WTC11 (cell line): ENCODE measurements at places on chromosomes 1 and 21. TPM values are rescaled to one million over a fixed set of nuclear protein-coding genes. Genes with fewer than 3 reads are reported as not detected.

DNA sequence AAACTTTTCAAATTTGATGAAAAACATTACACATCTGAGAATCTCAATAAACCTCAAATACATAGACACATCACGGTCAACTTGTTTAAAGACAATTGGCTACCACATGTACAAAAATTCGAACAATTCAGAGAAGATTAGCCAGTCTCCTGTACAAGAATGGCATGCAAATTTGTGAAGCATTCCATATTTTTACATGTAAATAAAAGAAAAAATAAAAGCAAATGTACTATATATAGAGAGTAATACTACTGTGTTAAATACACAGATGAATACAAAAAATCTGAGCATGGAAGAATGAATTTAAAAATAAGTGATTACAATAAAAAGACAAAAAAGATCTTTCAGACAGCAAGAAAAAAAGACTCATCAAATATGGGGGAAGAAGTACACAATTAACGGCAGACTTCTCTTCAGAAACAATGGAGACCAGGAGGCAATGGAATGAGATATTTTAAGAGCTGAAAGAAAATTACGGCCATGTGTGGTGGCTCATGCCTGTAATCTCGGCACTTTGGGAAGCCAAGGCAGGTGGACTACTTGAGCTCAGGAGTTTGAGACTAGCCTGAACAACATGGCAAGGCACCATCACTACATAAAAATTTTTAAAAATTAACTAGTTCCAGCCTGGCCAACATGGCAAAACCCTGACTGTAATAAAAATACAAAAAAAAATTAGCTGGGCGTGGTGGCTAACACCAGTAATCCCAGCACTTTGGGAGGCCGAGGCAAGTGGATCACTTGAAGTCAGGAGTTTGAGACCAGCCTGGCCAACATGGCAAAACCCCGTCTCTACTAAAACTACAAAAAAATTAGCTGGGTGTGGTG, 23.2 kb downstream of the HAX1 start:
- no peak for DNase-seq

DNA sequence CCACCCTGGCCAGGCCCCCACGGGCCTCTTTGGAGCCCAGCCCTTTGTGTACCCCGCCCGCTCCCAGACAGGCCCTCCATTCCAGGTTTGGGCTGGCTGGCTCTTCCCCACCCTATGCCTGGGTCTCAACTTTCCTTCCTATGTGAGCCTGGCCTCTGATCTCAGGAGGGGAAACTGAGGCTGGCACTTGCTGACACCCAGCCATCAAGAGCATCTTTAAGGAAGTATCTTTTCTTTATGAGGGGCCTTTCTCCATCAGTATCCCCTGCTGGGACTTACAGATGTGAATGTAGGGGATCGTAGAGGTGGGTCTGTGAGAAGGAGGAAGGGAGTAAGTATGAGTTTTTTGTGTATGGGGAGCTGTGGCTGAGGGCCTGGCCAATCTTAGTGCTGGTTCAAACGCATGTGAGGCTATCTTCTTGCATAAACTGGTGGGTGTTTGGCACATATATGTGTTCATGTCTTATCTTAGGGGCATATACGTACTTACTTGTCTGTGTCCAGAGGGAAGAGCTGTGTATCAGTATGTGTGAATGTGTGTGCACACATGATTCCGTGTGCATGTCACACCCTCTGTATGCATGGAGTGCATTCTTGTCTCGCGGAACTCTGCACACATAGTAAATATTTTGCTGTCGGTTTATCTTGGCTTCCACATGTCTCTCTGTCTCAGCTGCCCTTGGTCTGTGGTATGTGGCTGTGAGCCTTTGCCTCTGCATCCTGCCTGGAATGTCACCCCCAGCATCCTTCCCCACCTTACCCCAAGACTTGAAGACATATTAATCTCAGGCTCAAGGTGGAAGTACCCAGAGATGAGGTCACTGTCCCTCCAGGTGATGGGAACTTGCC, 5.4 kb downstream of the NECTIN4 start:
- no peak for DNase-seq

GRCh38 chr1:73617145-73617544, 580.8 kb downstream of the LRRIQ3 start:
- no peak for DNase-seq

- no peak for DNase-seq
Observed at GRCh38 chr1:7554385-7555235, 216.5 kb upstream of the VAMP3 start.

DNA sequence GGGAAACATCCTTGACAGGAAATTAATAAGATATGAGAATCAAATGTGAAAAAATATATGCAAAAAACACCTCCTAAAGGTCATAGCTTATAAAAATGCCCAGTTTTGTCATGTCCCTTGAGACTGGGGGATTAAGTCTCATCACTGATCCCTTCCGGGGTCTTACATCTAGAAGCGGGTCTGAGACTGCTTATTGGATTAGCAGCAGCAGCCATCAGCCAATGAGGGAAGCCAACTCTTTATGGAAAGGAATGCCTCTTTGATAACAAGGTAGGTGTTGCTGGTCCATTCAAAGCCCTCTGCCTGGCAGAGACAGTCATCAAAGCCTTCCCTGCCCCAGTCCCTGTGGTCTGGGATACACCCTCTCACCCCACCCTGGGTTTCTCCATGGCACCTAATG, 3.9 kb upstream of the CACNA1S start:
- DNase-seq, result no peak

OR10Z1 gene
- not detected in 3 replicates for total RNA-seq

L1TD1 gene
- 296 to 319 TPM (median 303 TPM) in 3 replicates for total RNA-seq
